ENCODE measurements at places on chromosomes 3 and 15.

DNA sequence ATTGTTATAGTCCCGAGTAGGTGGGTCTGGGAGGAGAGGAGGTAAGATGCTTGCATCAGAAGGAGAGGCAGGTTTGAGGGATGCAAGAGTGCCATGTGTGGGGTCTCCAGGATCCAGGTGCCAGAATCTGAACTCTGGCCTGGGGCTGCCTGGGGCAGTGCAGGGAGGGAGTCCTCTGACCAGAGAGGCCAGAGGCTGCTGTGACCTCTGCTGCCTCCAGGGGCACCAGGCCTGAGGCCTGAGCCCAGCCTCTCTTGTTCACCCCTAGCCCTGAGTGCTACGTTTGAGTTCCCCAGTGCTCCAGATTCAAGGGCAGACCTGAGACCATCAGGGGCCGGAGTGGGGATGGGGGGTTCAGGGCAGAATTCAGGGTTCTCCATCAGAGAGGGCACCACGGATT is 7.4 kb downstream of the SLC38A3 start:
- no peak for DNase-seq

DNA sequence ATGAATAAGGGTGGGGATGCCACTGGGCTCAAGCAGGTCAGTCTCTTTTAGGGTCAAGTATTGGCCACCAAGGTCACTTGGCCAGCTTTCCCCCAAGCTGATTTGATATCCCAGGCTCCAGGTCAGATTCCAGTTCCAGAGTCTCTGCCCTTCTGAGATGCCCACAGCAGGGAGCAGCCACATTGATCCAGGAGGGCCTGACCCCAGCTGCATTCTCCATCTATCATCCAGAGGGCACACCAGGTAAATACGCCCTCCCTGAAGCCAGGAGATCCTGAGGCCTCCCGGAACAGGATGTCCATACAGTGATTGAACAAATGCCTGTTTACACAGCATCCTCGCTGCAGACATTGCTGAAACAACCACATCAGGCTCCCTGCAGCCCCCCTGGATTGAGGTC is 264.6 kb upstream of the TLE3 start:
- DNase-seq = no peak

GRCh38 chr15:73888224-73889041 is 15.1 kb downstream of the TBC1D21 start:
- DNase-seq = no peak

DNA sequence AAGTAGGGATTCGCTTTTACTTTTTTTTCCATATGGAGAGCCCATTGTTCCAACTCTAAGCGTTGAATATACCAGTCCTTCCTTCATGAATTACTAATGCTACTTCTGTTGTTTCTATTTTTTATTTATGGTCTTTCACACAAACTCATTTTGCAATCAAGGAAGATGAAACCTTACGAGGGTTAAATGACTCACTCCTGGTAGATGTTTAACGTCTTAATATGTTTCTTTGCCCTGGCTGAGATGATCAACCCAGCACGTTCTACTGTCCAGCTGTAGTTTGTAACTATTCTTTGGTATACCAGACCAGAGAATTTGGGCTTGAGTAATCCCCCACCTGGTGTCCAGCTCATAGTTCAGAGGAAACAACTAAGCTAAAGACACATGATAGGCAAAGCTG is 23.1 kb downstream of the CDCP1 start:
- DNase-seq = no peak

GRCh38 chr15:63945007-63945788 is 101.1 kb downstream of the DAPK2 start:
- DNase-seq = peak; percentile 72

- DNase-seq = no peak
Measured at GRCh38 chr3:149000206-149000745, 8.9 kb downstream of the GYG1 start.

- DNase-seq = no peak
Measured at GRCh38 chr3:130779031-130779430, 32.4 kb upstream of the PIK3R4 start.

DNA sequence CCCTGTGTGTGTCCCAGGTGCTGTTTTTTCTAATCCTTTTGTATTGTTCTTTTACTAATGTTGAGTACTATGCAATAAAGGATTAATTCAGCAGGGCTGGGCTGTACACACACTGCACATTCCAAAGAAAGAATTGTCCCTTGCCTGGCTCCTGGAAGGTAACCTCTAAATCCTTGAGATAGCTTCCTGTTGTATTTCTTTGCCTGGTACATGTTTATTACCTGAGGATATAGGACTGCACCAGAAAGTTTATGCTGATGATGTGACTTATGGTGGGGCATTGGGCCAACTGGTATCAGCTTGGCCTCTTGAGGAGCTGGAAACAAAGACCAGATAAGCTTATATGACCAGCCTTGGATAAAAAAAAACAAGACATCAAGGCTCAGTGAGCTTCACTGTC is 26.6 kb upstream of the FAN1 start:
- DNase-seq = no peak

DNA sequence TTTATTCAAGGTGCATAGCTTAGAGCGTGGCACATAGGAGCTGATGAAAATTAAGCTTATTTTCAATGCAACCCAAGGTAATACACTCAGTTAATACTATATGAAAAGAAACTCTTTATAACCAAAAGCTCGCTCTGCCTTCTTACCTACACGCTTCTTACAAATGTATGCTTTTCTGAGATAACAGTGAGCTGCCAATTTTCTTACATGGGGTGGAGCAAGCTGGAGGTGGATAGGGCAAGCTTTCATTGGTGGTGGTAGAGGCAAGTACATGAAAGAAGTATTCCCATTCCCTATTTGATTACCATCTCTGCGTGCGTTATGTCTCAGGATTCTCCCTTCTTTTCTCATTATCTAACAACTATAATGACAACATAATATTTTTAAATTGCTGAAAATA is 8.9 kb downstream of the DZIP3 start:
- no peak for DNase-seq

GRCh38 chr3:105473521-105474223 is 107.0 kb downstream of the ALCAM start:
- DNase-seq = no peak

- DNase-seq = no peak
Measured at GRCh38 chr3:256501-256900, 59.9 kb downstream of the CHL1 start.

GRCh38 chr3:50195501-50196252 is 4.3 kb downstream of the GNAT1 start:
- DNase-seq = no peak

DNA sequence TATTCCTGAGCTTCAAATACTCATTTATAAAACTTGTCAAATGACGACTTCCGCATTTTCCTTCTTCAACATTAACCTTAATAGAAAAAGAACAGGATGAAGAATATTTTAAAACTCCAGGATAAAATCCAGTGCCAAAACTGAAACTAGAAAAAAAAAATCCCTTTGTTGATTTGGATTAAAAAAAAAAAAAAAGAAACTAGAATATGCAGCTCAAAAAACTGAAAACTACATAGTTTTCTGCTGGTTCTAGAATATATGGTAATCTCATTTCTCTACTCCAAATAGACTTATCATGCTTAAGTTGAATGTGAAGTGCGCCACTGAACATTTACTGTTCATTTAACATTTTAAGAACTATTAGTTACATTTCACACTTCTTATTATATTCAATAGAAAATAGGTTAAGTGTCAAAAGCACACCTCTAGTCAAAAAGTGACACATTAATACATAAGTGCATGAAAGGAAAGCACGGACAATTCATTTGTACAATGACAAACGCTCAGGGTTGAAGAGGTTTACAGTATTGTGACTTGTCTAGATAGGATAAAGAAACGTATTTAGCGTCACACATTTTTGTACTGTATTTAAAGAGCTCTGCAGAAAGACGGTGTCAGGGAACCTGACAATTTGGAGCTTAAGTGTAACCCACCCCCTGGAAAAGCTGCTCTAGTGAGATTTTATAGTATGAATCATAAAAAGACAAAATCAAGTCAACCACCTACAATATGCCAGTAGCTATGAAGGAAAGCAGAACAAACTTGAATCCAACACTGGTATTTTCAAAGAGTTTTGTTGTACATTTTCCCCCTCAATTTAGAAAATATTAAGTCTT is 5.8 kb downstream of the TRA2B start:
- no peak for DNase-seq

DNA sequence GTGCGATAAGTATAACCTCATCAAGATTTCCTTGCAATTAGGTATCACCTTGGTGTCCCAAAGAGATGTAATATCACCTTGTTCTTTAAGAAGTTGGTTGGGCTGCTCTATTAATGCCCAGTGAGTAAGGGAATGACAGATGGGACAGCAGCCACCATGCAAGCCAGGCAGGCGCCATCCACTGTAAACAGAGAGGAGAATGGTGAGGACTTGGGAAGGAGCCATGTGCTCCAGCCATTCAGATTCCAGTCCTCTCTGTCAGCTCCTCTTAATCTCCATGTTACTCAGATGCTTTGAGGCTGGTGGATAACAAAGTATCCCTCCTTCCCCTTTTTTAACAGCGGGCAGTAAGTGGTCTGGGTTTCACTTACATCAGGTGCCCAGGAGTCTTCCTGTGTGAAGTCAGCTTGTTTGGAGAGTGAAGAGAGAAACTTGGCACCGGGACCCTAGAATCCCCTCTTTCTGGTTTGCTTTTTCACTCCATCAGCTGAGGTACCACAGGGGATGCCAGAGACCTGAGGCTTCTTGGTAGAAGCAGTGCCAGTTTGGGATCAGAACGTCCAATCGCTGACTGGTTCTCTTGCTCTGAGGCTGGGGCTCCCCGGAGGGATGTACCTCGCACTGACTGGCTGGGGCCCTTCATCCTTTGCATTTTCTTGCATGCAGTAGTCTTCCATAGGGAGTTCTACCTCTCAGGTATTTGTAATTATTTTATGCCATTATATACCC is 29.5 kb downstream of the SLCO3A1 start:
- no peak for DNase-seq

DNA sequence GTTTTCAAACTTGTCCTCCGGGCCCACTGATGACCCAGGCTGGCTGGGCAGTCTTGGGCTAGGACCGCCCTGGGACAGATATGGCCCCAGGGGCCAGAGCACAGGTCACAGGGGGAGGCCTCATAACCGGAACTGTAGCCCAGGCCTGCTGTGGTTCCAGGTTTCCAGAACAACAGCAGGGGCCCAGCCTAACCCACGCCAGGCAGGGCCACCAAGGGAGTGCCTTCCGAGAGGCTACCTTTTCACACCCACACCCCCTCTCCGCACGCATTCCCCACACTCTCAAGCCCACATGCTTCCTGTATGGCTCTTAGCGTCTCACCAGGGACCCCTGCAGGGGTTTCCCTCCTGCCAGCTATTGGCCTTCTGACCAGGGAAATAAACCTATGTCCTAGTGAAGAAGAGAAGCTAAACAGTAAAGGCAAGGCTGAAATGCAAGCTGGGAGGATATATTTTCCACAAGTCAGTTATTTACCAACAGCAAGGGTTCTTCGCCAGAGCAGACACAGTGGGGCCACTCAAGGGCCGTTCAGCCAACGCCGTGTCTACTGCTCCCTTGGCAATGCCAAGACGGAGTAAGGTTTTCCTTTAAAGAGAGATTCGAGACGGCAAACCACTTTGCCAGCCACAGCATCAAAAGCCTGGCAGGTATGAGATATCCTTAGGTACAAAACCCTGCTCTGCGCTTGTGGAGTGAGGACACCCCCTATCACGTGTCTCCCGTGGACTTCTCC is 135.1 kb downstream of the ATP10A start:
- DNase-seq = no peak

DNA sequence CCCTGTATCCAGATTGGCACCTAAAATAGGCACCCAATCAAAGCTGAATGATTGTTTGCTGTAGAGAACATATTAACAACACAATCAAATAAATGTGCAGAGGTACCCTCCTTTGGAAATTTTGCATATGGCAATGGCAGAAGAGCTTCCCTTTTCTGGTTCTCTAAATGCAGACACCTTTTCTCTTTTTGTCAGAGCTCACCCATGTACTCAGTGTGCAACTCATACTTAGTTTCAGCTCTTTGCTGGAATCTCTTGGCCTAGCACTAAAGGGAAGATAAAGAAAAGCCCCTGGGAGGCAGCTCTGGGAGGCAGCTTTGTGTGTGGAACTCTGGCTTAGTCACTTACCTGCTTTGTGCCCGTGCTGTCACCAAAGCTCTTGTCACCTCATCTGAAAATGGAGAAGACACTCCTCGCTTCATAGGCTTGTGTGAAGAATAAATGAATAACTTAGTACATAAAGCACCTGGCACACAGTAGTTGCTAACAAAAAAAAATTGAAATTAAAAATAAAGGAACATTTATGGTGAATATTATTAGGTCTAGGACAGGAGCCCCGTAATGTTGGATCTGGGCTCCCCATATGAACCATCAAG is 28.8 kb downstream of the ST6GAL1 start:
- DNase-seq = no peak

DNA sequence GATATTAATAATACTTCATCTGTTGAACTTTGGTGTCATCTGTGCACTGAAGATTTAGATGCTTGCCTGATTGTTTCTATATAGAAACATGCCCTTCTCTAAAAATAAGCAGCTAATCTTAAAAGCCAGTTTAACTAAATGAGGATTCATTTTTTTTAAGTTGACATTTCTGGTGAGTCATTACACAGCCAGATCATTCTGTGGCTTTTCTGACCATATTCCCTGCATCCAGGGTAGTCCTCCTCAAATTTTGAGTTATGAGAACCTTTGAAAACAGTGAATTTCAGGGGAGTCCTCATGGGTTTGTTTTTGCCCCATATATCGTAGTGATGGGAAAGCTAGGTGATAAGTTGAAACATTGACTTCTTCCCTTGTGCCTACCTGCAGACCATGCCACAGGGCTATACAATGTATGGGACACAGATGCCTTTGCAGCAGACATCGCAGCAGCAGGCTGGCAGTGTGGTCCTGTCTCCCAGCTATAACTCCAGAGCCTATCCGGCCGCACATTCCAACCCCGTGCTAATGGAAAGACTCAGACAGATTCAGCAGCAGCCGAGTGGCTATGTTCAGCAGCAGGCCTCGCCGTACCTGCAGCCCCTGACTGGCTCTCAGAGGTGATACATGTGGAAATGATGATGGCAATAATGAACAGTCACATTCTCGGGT is 26.5 kb upstream of the P2RY12 start:
- no peak for DNase-seq

- DNase-seq = no peak
Measured at GRCh38 chr3:67937498-67938118, 283.2 kb upstream of the SUCLG2 start.

GRCh38 chr3:56915966-56916586 is 114.3 kb upstream of the ARHGEF3 start:
- DNase-seq = peak; percentile 87

DNA sequence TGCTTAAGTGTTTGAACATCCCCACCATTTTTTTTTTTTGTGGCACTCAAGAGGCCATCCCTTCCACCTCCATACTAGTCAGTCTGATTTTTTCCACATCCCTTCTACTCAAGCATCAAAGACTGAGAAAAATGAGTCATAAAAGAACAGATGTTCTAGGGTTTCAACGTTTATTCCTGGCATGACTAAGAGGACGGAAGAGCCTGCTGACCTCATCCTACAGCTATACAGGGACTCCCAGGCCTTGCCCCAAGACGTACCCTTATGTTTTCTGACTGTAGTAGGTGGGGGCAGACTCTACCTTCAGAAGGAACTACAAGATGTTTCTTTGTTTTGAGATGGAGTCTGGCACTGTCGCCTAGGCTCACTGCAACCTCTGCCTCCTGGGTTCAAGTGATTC is 3.3 kb upstream of the ITPKA start:
- no peak for DNase-seq
